ENCODE measurements at places on chromosomes 5 and 9.

GRCh38 chr9:18122171-18122570 lies 351.8 kb upstream of the ADAMTSL1 start:
- DNase-seq = no peak

DNA sequence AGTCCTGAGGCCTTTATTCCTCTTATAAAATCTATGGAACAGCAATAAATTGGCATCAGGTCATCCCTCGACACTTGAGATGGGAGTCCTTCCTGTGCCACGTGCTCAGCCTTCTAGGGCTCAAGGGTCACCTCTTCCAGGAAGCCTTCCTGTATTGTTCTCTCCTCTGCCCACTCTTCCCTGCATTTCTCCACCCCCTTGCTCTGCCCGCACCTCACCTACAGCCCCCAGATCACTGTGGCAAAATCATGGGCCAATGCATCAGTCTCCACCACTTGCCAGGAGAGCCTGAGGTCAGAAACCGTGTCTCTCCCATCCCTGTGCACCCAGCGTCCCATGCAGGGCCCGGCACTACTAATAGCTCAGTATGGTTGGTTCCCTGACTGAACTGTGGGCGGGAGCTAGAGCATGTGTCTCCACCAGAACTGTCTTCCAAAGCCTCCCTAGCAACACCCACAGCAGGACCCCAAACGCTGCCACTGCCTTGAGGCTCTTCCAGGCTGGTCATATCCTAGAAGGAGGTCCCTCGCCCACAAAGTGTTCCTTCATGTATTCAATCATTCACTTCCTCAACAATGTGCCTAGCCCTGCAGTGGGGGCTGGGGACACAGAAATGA lies 13.5 kb downstream of the DUSP1 start:
- DNase-seq = no peak

DNA sequence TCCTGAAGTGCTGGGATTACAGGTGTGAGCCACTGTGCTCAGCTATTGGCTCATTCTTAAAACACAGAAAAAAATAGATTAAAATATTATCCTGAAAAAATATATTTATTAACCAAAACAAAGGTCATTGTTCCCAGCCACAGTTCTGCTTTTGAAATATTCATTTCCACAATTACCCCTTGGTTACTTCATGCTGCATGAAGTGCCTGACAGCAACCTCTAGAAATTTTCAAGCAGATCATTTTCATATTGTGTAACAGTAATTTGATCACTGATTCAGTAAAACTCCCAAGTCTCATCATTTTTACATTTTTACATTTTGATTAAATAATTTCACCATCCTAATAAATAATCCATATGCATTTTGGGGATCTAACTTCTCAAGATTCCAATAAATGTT lies 18.8 kb upstream of the GNAQ start:
- no peak for DNase-seq

GRCh38 chr5:60226128-60226527 lies 332.6 kb upstream of the PDE4D start:
- DNase-seq = no peak

DNA sequence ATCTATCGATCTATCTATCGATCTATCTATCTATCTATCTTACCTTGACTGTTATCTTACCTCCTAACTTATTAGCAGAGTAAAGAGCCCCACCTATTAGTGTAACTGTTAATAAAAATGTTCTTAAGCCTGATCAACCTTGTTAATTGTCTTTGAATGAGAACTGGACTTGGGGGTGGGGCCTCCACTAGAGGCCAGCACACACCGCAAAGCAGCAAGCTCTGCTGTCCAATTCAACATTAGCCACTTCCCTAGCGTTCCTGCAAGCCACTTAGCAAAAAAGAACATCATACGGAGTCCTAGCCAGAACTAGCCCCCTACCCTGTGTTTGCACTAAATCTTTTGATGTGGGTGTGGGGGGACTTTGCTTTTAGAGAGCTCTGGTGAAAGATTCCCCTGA lies 515.8 kb downstream of the KDM4C start:
- peak; percentile 18 for DNase-seq

- DNase-seq = no peak
These were observed 427.9 kb upstream of the CLINT1 start for GRCh38 chr5:158286827-158287226.

DNA sequence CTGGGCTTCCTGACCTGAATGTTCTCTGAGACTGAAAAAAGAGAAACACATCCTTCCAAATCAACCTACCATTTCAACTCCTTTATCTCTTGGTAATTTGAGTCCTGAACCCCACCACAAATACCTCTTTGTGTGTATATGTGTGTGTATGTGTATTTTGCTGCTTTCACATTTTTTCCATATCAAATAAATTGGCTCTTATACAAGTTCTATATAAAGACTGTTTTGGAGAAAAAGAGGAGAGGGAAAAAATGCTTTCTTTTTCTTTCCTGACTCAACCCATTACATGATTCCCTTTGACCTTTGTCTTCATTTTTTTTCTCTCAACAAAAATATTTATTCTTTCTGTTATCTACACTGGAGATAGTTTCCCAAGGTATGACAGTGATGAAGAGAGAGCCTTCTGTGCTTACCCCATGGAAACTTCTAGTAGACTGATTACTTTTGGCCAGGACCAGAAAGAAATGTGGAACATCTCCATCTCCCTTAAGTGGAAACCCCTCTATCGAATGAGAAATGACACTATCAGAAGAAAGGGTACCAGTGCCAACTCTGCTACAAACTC lies 85.3 kb downstream of the PAPPA start:
- no peak for DNase-seq

DNA sequence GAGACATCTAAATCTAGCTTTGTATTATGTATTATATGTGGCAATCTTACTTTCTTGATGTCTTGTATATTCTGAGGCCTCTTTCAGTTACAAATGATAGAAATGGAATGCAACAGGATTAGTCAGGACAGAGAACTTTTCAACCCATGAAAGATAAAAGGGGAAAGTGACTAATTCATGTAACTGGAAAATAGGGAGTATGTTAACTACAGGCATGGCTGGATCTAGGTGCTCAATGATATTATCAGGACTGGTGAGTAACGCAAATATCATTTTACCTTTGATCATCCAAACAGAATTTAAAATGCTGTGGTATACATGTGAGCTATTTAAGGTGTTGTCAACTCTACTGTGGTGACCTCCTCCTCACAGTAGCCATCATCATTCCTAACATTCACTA lies 215.7 kb upstream of the GLRA1 start:
- DNase-seq = no peak

- DNase-seq = no peak
These were observed 9.2 kb downstream of the INSYN2B start for GRCh38 chr5:169970911-169971765.

DNA sequence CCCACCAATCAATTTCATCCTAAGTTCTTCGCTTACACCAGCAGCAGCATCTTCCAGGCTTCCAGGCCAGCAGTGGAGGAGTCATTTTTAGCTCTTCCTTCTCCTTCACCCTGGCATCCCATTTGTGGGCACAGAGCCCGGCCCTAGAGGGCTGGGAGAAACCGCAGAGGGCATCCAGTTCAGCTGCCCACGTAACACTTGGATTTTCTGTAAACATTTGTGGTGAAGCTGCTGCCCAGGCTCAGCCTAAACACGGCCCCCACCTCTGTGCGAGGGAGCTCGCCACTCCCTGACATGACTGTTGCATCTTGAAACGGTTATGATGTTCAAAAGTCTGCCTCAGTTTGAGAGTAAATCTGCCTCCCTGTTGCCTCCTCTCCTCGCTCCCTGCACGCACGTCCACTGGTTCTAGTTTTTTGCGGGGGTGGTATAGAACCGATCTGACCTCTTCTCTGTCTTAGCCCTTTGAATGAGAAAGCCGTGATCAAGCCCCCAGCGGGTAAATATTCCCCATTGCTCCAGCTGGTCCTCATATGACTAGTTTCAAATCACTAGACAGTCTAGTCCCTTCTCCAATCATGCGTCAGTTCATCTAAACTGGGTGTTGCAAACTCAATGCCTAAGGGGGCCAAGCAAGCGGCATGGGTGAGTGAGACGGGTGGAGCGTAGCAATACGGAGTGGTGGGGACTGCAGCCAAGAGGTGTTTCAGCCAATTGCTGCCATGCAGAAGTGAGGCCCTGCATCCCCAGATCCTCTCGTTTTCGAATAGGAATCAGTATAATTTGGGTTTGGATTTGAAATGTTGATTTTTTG lies 34.9 kb upstream of the N4BP3 start:
- no peak for DNase-seq

GRCh38 chr5:52922384-52922783 lies 66.8 kb upstream of the ITGA2 start:
- peak; percentile 18 for DNase-seq

GRCh38 chr9:89810431-89810830 lies 205.6 kb downstream of the GADD45G start:
- DNase-seq = no peak
